ENCODE measurements at places on chromosomes 2 and 18.

GRCh38 chr2:160893581-160893980 is 266.6 kb upstream of the TANK start:
- no peak for DNase-seq

GRCh38 chr2:66013456-66013855 is 421.5 kb upstream of the MEIS1 start:
- DNase-seq: no peak

- no peak for DNase-seq
Observed at GRCh38 chr2:10579876-10580514, 109.8 kb downstream of the NOL10 start.

DNA sequence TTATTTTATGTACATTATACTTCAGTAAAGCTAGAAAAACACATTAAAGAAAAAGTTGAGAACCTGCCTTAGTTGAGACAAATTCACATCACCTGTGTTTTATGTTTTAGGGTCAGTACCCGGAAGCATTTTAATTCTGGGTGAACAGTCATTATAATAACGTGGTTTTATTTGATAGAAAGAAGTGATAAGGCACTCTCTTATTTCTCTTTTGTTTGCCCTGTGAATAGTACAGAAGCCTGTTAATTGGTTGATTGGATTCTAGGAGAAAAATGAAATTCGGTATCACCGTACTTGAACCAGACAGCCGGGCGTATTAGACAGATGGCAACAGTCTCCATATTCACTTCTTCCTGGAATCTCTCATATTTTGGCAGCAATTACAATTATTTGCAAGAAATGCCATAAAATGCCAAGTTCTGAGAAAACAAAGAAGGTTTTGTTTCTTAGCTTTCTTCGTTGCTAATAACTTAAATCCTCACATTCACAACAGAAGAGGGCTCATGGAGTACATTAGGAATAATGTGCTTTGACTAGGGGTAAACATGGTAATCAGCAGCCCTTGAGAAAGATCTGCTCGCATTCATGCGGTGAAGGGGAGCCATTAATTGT is 168.7 kb upstream of the RASGRP3 start:
- DNase-seq: no peak

DNA sequence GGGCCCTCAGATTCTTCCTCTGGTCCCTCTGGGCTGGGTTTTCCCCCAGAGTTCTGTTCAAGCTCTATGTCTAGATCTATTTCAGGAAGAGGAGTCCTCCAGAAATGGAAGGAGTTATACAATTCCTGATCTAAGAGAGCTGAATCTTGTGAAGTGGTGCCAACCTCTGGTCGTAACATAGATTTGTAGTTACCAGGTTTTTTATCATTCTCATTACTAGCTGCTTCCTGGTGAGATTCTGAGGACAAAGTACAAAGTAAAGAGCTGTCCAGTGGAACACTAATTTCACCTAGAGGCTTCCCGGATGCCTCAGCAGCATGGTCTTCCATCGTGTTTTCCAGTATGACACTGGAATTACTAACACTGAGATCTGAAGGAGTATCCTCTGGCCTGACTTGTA is 44.1 kb downstream of the PPP4R1 start:
- no peak for DNase-seq

GRCh38 chr2:74576863-74577229 is 22.3 kb downstream of the DOK1 start:
- no peak for DNase-seq

GRCh38 chr2:23602116-23602515 is 217.1 kb downstream of the KLHL29 start:
- DNase-seq: no peak

DNA sequence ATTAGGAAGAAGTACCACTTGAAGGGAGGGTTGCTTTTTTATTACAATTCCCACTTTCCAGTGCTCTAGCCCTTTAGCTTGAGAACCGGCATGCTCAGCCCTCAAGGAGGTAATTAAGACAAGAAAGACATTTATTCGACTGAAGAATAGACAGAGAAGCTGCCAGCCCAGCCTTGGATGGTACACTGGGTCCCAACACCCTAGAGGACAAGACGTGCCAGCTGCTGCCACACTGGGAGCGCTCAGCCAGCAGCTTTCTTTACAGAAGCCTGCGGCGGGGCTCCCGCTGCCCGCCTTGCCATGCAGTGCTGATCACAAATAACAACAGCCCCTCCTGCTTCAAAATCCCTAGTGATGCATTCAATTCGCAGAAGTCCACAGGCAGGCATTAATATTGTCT is 746.3 kb upstream of the RAB6C start:
- DNase-seq: no peak

DNA sequence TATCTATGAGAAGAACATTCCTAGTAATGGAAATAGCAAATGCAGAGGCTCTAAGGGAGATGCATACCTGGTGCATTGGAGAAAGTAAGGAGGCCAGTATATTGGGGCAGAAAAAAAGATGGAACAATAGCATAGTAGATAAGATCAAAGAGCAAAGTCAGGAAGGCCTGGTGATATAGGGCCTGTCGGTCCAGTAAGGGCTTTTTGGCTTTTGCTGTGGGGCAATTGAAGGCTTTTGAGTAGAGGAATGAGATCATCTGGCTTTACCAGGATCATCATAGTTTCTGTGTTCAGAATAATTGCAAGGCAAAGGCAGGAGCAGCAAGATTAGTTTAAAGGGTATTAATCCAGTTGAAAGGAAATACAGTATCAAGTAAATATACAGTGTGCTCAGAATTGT is 111.8 kb downstream of the EHBP1 start:
- no peak for DNase-seq

DNA sequence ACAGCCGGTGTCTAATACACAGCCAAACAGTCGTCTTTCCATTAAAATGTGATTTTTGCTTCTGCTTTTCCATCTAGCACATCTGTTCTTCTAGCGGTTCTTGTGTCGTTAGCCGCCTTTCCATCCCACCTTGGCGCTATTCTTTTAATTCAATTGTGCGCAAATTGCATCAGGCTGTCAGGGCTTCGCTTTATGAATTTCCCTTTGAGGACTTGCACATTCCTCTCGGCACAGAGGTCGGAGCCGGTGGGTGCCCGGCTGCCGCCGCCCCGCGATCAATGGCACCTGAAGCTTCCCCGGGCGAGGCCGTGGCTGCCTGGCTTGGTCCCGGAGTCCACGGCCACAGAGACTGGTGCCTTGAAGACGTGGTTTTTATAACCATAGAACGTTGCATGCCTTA is 33.9 kb upstream of the TSPYL6 start:
- no peak for DNase-seq

GRCh38 chr2:162549081-162549480 is 205.1 kb downstream of the GCA start:
- DNase-seq: no peak

GRCh38 chr2:8927510-8928455 is 75.7 kb downstream of the MBOAT2 start:
- no peak for DNase-seq

- no peak for DNase-seq
Observed at GRCh38 chr2:43158259-43158880, 68.0 kb downstream of the ZFP36L2 start.

GRCh38 chr18:55239740-55240139 is 280.5 kb upstream of the CCDC68 start:
- no peak for DNase-seq

GRCh38 chr2:8053216-8053615 is 628.6 kb upstream of the ID2 start:
- DNase-seq: no peak

- DNase-seq: no peak
Observed at GRCh38 chr2:120105360-120105759, 92.5 kb downstream of the EPB41L5 start.

GRCh38 chr2:182496596-182496995 is 69.8 kb upstream of the PDE1A start:
- DNase-seq: no peak

GRCh38 chr2:175840256-175840655 is 161.8 kb downstream of the LNPK start:
- DNase-seq: no peak

- DNase-seq: no peak
Observed at GRCh38 chr2:110688594-110689091, 10.8 kb upstream of the BUB1 start.

- no peak for DNase-seq
Observed at GRCh38 chr2:212409560-212409959, 129.0 kb downstream of the ERBB4 start.
